Activated CD4-positive, alpha-beta memory T cell treated with anti-CD3 and anti-CD28 coated beads for 36 hours (primary cell): ENCODE measurements at places on chromosomes 4 and X.

DNA sequence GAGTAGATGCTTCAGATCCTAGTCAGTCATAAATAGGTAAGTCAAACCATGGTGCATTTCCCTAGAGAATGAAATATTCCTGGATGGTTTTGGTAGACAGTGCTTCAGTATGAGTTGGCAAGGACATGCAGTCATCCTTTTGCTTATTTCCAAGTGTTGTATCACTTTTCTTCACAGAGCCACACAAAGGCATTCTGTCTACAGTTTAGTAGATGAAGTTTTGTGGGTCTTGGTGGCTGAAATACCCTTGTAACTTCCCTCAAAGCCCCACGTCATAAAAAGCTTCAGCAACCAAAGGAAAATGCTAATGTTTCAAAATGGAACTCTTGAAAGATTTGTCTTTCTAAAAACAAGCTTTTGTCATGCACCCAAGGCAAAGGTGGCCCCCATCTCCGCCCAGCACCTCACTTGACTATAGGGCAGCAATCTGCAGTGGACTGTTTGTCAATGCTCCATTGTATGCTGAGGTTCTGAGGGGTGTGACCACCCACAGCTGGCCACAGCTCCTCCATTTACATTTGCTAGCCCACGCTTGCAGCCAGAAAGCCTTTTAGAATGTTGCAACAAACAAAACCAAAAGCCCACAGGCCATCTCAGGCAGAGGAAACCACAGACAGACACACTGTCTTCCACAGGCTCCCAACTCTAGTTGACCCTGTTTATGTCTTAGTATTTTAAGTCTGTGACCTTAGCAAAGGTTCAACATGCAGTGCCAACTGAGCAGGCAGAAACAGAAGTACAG lies 87.1 kb upstream of the FAM9C start:
- no peak for DNase-seq

GRCh38 chr4:140135529-140136088 lies 18.4 kb downstream of the MAML3 start:
- no peak for DNase-seq

DNA sequence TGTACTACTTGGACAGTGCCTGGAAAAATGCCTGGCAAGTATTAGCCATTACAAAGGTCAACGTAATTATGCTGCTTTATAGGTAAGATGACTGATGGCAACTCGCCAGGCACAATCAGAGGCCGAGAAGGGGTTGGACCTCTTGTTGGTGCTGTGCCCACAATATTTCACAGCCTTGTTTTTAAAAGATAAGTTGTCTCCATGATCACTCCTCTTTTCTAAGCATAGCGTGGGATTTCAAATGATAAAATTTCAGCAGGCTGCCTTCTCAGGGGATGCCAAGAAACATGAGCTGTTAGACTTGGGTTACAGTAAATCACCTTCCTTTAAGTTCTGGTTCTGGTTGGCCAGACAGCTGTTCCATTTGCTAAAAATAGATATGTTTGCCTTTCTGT lies 26.9 kb downstream of the HOPX start:
- DNase-seq = no peak

DNA sequence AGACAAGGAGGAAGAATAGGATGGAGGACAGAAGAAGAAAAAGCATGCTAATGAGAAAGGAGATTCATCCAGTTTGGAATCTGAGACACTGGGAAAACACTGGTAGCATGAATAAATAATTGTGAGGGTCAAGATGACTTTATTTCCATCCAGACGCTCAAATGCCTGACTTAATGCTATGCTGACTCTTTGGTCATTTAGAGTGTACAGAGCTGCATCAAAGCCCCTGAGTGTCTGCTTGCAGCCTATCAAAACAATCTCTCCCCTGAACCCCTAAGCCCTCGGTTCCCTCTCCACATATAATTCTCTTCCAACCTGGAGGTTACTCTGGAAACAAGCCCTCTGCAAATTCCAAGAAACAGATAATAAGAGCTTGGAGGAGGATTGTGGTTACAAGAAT lies 208.8 kb downstream of the MAGEB17 start:
- no peak for DNase-seq

GRCh38 chr4:124594945-124595344 lies 117.6 kb downstream of the ANKRD50 start:
- DNase-seq = no peak

DNA sequence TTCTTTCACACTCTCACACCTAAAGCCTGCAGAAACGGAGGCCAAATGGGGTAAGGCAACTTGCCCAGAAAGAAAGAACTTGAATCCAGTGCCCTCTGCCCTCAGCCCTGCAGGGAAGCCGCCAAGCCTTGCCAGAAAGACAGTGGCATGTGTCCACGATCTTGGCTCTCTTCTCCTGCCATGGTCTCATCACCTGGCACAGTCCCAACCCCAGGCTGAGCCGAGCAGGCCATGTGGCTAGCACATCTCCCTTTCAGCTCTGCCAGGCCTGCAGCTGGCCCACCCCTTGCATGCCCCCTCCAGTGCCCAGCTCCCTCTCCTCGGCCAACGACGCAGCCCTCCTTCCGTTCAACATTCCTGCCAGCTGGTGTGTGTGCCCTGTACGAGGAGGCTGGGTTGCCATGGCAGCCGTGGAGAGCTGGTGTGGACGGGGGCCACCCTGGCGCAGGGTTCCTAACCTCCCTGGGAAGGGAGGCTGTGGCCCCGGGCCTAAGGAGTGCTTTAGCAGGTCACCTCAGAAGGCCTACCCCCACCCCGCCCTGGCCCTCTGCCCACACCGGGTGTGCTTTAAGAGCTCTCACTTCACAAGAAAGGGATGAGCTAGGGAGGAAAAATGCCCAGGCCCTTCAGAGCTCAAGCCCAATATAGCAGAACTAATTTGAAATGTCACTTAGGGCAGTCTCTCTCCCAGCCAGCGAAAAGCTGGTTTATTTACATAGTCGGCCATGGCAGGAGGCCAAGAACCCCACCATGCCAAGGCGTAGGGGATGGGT lies 73.0 kb upstream of the PJA1 start:
- no peak for DNase-seq

GRCh38 chr4:148006001-148006400 lies 274.1 kb downstream of the ARHGAP10 start:
- no peak for DNase-seq

DNA sequence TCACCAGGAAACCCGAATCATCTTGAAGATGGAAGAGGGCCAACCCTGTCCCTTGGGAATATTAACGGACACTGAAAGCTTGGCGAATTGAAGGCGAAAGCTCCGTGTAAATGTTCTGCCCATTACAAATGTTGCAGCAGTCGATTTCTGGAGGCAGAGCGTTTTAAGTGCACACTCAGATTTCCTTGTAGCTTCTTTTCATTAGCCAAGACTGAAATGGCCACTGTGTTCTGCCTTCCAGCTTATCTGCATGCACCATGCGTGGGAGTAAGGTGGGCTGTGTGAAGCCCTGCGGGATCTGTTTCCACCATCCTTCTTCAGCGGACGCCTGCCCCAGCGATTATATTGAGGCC lies 1.3 kb downstream of the SMIM20 start:
- no peak for DNase-seq
